ENCODE measurements at places on chromosomes 1 and 21.
A peak's percentile ranks its signal among the peaks of the same experiment; 100 is the strongest.

DNA sequence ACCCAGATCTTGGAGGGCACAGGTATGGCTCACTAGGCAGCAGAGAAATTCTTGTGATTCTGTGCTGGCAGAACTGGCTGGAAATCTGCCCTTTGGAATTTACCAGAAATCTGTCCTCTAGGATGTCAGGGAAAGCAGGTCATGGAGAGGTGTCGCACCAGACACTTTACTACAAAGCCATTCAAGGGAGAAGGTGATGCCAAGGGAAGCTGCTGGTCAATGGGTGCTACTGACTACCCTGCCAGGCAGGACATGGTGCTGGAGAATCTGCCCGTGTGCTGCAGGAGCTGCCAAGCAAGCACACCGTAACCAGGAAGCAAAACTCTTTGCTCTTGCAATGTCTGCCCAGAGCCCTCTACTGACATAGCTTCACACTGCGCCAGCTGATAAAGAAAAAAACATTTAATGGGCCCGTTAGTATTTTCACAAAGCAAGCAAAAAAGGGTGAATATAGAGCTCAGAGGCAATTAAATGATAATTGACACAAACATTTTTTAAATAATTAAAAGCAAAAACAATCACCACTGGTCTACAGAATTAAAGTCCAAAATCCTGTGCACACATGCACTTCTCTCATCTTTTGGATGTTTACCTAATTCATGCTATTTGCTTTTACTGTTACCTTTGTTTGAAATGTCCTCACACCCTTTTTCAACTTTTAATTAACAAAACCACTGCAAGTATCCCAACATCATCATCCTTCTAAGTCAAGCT, 7.2 kb upstream of the FBXO28 start:
- DNase-seq, result no peak

DNA sequence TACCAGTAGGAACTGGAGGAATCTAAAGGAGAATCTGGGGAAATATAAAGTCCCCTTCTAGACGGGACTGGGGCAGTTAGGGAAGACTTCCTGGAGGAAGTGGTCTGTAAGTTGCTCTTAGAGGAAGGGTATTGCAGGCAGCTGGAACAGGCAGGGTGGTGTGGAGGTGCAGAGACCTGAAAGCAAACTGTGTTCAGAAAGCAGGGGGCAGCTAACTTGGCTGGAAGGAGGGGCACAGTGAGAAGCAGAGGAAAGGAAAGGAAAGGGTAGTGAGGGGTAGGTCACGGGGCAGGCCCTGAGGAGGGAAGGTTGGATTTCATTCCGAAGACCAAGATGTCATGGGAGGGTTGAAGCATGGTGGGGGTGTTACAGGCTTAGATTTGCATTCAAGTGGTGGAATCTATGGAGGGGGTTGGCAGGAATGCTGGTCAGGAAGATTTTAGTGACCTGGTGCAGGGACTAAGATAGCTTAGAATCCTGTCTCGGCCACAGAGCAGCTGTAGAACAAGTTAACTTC, 240.7 kb downstream of the FOXD2 start:
- DNase-seq, result no peak

DNA sequence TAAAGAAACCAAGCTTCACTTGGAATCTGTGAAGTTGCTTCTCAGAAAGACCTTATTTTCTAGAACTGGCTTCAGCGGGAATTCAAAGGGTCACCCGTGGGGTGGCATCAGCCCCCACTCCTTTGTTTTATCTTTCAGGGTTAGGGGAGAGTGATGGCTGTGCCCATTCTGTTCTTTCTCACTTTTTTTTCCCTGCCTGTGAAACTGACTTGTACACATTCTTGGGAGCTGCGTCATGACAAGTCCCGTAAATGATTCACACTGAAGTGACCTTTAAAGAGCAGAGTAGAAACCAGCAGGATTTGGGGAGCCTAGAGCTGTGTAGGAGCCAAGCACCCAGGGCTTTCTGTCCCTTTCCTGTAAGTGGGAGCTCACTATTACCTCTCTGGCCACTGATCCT, 43.8 kb downstream of the SLC44A3 start:
- DNase-seq, result no peak

DNA sequence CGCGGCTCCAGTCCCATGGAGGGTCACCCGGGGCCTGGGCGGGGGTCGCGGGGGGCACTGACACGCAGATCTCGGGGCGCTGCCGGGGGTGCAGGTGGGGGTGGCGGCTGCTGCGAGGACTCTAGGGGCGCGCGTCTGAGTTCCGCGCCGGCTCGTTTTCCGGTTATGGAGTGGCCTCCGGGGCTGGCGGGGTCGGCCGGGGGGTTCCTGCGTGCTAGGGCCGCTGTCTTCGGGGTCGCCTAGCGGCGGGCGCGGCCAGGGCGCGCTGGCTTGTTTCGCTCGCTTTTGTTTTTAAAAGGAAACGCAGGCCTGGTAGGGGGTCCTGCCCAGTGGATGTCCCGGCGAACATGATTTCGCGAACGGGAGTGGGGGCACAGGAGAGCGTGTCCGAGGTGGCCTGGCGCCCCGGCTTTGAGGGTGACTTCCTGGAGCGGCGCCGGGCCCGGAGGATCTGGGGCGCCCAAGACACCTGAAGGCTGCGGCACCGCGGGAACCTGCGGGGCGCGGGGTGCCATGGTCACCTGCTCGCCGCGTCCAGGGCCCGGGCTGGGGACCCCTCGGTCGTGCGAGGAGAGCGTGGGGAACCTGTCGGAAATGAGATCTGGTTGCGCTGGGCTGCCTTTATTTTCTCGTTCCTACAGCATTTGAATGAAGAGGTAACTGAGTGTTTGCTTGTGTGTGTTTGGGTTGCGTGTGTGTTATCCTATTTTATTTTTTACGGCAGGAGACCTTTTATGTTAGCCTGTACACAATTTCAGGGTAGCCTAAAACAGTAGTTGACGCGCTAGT, 618 bp downstream of the ETS2 start:
- DNase-seq, result peak; percentile 35

- no peak for DNase-seq
Observed at GRCh38 chr1:226634611-226635246, 86.2 kb downstream of the STUM start.

- peak; percentile 33 for DNase-seq
Observed at GRCh38 chr1:147579532-147579931, 38.2 kb downstream of the BCL9 start.

GRCh38 chr1:218835609-218836008, 338.1 kb upstream of the LYPLAL1 start:
- DNase-seq, result no peak

- peak; percentile 84 for DNase-seq
Observed at GRCh38 chr1:233113009-233113879, 162.8 kb downstream of the NTPCR start.

- no peak for DNase-seq
Observed at GRCh38 chr1:156394835-156395461, 25.9 kb downstream of the RHBG start.

DNA sequence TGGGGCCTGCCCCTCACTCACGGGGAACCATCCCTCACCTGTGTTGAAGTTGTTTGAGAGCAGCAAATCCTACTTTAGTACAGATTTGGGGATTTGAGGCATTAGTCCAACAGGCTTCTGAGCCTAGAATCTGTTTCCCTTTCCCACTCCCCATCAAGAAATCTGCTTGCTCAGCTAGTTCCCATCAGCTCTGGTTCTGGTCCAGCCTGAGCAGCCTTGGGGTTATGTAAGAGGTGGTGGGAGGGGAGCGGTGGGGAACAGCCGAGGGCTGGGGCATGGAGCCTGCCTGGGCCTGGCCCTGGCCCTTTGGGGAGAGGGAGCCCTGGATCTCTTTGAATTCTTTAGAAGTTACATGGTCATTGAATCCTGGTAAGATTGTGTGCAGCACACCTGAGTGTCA, 4.1 kb downstream of the GSTM5 start:
- no peak for DNase-seq

DNA sequence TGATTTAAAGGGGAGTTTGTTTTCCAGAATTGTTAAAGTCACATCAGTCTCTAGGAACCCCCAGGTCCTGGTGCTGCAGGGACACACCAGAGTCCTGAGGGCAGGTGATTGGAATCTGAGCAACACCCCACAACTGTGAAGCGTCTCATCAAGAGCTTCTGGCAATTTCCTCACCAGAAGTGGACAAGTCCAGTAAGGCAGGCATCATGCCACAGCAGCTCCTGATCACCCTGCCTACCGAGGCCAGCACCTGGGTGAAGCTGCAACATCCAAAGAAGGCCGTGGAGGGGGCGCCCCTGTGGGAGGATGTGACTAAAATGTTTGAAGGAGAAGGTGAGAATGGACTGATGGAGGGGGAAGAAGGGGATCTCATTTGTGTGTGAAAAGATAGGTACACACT, 2.1 kb downstream of the ZFP69 start:
- no peak for DNase-seq

GRCh38 chr1:150626150-150626549, 3.3 kb downstream of the ENSA start:
- no peak for DNase-seq

- DNase-seq, result peak; percentile 73
Observed at GRCh38 chr1:119808972-119809550, 2.2 kb downstream of the REG4 start.

- no peak for DNase-seq
Observed at GRCh38 chr1:185631843-185632242, 102.3 kb upstream of the HMCN1 start.

DNA sequence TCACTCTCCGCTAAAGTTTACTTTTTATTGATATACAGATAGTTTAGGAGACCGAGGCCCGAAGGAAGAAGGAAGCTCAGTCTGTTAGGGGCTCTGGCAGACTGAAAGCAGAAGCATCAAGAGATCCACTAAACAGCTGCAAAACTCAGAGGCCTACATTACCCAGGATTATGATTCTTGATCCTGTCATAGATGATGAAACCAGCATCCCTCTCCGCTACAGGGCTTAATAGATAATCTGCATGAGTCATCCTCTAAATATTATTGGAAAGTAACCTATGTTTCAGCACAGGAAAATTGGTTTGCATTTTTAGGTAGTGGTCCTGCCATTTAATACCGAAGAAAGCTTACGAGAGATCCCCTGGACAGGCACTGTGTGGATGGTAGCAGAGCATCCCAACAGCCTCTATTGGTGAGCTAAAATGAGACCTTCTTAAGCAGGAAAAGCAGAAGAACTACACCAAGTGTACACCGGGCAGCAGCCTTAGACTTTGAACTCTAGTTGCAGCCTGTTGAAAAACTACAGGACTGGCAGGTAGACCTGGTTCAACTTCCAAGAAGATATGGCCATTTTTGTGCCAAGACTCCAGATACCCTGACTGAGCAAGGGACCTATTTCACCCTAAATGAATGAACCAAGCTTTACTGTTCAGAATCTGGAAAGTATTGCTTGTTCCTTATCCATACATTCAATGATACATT, 6.8 kb downstream of the CASQ2 start:
- DNase-seq, result no peak

DNA sequence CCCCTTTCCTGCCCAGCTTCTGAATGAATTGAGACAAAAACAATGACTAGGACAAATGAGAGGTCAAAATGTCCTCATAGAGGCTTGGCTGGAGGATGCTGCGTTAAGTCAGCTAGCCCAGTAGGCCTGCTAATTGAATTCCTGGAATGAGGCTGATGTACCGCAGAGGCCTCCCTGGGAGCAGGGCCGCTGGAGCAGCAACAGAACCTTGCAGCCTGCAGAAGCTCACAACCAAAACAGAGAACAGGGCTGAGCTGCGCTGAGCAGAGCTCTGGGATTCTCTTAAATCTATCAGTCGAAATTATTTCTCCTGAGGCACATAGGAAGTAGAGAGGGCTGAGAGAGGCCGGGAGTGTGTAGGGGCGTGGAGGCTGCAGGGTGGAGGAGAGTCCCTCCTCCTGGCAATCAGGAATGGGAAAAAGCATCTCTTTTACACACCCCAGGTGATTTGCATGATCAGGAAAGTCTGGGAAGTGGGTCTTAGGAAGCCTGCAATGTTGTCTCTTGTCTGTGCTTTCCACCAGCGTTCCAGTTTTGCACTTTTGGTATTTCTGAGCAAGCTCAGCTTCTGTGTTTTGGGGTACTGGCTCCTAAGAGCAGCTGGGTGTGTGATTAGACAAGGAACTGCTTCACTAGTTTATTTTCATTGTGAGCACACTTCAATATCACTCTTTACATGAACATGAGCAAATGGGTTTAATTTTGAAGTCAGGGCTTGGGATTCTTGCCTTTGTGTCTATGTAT, 66.5 kb downstream of the RYR2 start:
- DNase-seq, result no peak

DNA sequence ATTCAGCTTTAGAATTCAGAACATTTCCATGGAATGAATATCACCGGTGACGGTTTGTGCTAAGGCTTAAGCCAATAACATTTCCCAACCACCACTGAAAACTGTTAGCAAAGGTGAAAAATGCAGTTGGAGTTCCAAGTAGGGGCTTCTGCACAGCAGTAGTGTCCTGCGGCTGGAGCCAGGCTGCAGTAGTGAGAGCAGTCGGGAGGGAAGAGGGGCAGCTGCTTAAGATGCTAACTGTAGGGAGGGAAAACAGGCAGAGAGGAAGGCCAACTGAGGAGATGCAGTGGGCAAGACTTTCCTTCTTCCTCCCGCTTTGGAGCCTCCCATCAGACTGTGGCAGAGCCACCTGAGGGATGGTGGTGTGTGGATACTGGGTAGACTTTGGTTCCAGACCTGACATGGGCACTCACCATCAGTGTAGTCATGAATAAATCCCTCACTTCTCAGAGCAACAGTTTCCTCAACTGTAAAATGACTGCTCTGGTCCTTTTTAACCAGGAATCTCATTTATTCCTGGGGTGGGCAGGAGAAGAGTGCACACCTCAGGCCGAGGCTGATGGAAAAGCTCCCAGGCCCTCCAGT, 3.2 kb downstream of the F3 start:
- no peak for DNase-seq

Data from NCI-H2227 treated with DMSO at 0.1 percent for 48 hours (cell line).